ENCODE measurements at places on chromosomes 7 and 10.

DNA sequence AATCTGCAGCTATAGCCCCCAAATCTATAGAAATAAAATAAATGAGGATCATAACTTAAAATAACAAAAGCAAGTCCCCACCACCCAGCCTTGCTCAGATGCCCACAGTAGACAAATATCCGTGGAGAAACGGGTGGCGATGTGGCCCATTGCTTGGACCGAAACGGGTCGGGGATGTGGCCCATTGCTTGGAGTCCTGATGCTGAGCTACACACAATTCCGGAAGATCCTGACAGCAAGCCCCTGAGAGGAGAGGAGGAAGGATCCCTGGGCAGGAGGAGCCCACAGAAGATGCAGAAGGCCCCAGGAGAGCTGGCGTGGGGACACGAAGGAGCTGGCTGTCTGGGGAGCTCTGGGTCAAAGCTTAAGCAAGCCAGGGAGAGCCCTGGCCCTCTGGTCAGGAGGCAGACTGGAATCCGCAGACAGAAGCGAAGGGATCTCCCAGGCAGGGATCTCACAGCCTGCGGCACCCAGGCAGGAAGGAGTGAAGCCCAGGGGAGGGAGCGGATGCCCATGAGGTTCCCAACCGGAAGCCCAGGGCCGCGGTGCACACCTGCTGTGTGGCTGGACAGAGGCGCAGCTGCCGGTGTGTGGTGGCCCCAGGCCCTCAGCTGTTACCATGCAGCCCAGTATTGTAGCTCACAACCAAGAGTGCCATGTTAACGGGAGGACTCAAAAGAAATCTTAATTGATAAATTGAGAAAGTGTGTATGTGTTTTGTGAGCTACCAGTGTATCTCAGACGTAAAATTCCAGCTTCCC lies 138.8 kb downstream of the ADARB2 start:
- DNase-seq: no peak

- DNase-seq: no peak
Measured at GRCh38 chr7:121002-121785, 71.2 kb upstream of the FAM20C start.

GRCh38 chr7:137160236-137160635 lies 183.3 kb downstream of the PTN start:
- no peak for DNase-seq

- DNase-seq: no peak
Measured at GRCh38 chr7:28075674-28076358, 104.8 kb downstream of the JAZF1 start.

GRCh38 chr10:46528675-46529615 lies 27.5 kb downstream of the GPRIN2 start:
- DNase-seq: no peak

DNA sequence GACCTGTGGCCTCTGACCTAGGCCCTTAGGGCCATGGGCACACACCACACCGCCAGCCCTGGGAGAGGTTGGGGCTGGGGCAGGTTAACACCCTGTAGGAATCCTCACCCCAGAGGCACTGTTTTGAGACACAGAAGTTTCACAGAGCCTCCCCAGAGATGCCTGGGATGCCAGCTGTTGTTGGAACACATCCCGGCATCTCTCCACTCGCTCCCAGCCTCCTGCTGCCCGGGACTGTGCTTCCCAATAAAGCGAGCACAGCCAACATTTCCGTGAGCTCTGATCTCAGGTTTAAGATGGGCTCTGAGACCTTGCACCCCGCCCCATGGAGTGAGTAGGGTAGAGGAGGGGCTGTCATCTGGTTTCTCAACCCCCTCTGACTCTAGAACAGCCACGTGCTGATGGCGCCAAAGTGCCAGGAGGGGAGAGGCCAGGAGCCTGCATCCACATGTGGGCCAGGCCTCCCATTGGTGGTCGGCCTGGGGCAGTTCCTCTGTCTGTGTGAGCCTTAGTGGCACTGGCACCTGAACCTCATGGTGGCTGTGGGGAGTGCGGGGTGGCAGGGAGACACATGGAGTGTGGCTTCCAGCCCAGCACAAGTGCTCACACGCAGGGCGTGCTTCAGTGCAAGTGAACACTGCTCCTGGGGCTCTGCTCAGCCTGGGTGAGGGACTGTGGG lies 54.7 kb downstream of the RASGEF1A start:
- DNase-seq: no peak

Data from stimulated activated CD4-positive, alpha-beta T cell treated with anti-CD3 and anti-CD28 coated beads, Interleukin-12 subunit alpha, Interleukin-12 subunit beta, amount 100 ng/mL, for 4 hours (primary cell).